CD4-positive, alpha-beta T cell treated with Interleukin-4 for 1 hour (primary cell): ENCODE measurements at places on chromosomes 3 and 15.

GRCh38 chr3:46205286-46205960 is 2.7 kb downstream of the CCR1 start:
- no peak for DNase-seq

DNA sequence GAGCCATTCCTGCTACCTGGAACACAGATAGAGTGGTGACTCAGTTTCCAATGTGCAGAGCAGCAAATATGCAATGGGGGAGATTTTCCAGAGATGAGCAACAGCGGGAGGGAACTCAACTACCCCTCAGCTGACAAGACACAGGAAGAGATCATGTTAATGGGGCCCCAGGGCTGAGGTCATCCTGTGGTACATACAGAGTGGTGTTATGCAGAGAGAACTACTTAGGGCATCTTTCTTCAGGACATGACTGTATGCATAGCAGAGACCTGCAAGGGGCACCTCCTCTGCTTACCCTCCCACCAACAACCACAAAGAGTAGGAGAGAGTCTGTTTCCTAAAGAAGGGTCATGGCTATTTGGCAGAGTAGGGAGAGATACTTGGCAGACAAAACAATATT is 6.8 kb upstream of the TBC1D5 start:
- no peak for DNase-seq

DNA sequence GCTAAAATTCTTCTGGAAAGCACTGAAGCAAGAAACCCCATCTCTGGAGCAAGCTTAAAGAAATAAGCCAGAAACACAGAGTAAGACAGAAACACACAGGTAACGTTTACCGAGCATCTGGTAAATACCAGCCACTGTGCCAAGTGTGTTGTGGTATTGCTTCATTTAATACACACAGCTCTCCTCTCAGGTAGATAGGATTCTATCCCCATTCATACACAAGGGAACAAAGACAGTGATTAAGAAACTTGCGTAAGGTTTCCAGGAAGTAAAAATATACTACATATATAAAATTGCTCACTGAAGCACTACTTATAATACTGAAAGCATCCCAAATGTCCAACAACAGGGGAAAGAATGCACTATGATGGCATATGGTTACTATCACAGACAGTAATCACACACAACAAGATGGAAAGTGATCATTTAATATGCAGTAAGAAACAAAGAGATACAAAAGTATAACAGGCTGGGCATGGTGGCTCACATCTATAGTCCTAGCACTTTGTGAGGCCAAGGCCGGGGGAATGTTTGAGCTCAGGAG is 27.5 kb downstream of the TAMM41 start:
- no peak for DNase-seq

- DNase-seq = no peak
These were observed 26.8 kb upstream of the ALDH1L1 start for GRCh38 chr3:126207166-126207565.
